AG10803 (cell line): ENCODE measurements at places on chromosomes 6 and 20.

DNA sequence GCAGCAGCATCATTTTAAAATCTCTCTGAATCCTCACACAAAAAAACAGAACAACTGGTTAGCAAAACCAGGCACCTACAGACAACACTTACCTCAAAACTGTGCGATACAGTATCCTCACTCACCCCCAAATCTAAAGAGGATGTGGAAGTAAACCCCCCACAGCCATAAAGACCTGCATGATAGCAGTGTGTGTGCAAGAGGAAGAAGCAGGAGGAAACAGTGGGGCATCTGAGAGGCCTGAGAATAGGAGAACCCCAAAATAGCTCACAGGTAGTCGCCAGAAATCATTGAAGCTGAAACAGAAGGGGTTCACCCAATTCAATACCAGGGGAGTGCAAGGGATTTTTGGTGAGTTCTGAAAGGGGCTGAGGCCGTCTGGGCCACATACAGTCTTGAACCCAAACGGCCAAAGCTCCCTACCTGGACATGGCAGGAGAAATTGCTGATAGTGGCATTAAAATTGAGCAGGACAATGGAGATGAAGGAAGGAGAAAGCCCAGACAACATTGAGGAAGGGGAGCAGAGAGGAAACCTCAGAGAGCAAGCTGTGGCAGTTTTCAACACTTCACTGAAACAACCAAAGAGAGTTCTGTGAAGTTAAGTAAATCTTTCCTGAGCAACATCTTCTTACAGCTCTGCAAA lies 129.7 kb downstream of the FIG4 start:
- DNase-seq = no peak

GRCh38 chr6:134510142-134510541 lies 192.2 kb upstream of the SGK1 start:
- DNase-seq = no peak

DNA sequence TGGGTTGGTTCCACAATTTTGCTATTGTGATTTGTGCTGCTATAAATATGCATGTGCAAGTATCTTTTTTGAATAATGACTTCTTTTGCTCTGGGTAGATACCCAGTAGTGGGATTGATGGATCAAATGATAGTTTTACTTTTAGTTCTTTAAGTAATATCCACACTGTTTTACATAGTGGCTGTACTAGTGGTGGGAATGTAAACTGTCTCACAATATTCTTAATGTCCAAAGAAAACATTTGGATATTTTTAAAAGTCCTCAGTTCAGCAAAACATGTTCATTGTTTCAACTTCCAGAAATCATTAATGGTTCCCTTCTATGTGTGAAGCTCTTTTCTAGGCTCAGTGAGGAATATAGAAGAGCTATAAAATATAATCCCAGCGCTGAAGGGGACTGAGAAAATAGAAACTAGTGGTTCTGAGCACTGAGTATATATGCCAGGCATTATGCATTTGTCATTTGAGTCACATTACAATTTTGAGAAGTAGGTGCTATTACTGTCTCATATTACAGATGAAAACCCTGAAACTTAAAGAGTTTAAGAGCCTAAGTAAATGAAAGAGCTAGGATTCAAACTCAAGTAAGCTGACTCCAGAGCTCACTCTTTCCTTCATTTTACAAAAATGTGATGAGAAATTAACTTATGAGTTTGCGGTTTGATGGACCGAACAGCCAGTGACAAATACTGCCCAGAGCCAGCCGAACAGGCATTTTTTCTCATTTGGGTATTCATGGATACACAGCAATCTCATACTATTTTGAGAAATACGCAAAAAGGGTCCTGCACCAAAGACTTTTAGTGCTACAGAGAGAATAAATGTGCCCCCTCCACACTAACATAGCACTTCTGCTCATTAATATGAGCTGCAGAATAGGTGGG lies 250.1 kb downstream of the TBX18 start:
- DNase-seq = no peak

GRCh38 chr6:28303570-28303969 lies 22.2 kb downstream of the PGBD1 start:
- no peak for DNase-seq

GRCh38 chr6:6678811-6679210 lies 90.3 kb downstream of the LY86 start:
- no peak for DNase-seq

DNA sequence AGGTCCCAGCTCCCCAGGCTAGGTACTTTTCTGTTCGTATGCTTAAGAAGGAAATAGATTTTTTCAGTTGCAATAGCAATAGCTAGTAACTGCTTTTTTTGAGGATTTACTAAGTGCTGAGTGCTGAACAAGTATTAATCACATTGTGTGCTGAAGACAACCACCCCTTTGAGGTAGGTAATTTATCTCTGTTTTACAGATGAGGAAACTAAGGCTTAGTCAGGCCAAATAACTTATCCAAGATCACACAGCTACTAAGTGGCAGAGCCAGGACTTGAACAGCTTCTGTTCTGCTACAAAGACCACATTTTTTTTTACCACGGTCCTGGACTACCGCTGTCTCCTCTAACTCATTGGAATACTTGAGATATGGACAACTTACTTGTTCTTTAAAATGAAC lies 39.8 kb downstream of the LRRN4 start:
- no peak for DNase-seq
